ENCODE measurements at places on chromosomes 16 and 17. TPM values are rescaled to one million over a fixed set of nuclear protein-coding genes. Genes with fewer than 3 reads are reported as not detected.

The WNT9B gene
- total RNA-seq: not detected

DNA sequence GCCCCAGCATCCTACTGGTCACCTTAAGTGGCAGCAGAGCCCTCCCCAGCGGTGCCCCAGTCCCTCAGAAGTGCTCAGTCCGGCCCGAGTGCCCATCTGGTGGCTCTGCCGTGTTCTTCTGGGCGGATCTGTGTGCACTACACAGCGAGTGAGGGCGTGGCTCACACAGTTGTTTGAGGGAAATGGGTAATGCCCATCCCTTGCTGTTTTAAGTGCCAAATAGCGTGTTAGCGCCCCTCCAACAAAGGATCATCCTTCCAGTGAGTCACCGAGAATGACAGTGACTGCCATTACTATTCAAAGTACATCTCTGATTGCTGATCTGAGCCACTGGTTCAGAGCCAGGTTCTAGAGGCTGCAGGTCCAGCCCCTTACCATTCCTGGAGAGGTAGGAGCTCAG, 152.0 kb downstream of the LGALS9B start:
- DNase-seq: no peak

DNA sequence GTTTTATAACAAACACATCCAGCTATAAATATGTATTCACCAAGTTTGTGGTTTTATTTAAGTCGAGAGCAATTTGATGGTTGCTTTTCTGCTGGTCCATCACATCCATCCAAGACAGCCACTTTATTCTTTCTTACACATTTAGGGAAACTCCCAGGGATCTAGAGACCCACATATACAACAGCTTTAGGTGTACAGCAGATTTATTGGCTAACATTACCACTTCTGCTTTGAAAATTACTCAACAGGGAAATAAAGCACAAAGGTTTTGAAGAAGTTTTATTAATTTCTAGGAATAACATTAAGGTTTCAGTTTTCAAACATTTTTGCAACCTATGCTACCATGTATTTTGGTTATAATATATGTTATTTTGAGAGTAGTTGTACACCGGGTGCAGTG, 6.9 kb downstream of the ERCC4 start:
- no peak for DNase-seq

The TCF25 gene
- 177 TPM for total RNA-seq

GRCh38 chr17:60747069-60747808, 69.6 kb downstream of the BCAS3 start:
- no peak for DNase-seq

DNA sequence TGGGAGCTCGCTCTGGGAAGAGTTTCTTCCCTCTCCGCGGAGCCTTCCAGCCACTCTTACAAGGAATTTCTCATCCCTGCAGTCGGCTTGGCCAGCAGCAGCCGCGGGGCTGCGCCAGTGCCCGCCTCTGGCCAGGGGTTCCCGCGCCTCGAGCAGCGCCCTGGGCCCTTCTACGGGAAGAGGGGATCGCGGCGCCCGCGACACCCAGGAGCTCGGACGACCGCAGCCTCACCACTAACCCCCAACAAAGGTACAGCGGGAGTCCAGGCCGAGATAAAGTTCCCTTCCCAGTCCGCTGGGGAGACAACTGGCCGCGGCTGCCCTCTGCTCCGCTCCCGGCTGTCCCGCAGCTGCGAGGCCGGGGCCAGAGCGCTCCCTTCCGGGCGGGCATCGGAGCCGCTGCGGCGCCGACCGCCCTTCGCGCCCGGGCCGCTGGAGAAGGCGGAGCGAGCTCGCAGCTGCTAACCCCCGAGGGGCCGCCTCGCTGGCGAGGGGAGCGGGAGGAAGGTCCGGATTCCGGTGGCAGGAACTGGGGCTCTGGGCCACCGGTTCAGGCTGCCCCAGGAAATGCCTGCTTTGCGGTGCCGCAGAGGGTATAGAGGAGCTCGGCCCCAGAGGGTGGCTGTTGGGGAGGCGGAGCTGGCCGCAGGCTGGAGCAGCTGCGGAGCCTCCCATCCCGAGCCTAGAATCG, 3.6 kb upstream of the HS3ST3B1 start:
- no peak for DNase-seq

All from frontal cortex (tissue), 4 donors.